Fibroblast of skin of back (primary cell): ENCODE measurements at places on chromosomes 11 and 22.
A peak's percentile ranks its signal among the peaks of the same experiment; 100 is the strongest.

GRCh38 chr11:19405966-19406365 lies 165.2 kb upstream of the E2F8 start:
- no peak for DNase-seq

DNA sequence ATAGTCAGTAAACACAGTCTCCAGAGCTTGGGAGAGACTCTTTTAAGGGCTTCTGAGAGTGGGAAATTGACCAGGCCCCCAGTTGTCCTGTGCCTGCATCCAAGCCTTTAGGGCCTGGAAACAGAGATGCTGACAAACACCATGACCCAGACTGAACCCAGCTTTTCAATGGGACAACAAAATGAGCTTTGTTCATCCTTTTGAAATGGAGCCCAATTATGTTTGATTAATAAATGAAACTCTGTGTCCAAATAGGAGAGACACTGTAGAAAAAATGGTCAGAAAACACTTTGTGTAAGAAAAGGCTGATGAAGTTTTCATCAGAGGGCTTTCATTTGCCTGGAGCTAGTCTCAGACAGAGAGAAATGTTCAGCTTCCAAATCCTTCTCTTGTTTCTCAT lies 146.0 kb downstream of the RRAS2 start:
- no peak for DNase-seq

DNA sequence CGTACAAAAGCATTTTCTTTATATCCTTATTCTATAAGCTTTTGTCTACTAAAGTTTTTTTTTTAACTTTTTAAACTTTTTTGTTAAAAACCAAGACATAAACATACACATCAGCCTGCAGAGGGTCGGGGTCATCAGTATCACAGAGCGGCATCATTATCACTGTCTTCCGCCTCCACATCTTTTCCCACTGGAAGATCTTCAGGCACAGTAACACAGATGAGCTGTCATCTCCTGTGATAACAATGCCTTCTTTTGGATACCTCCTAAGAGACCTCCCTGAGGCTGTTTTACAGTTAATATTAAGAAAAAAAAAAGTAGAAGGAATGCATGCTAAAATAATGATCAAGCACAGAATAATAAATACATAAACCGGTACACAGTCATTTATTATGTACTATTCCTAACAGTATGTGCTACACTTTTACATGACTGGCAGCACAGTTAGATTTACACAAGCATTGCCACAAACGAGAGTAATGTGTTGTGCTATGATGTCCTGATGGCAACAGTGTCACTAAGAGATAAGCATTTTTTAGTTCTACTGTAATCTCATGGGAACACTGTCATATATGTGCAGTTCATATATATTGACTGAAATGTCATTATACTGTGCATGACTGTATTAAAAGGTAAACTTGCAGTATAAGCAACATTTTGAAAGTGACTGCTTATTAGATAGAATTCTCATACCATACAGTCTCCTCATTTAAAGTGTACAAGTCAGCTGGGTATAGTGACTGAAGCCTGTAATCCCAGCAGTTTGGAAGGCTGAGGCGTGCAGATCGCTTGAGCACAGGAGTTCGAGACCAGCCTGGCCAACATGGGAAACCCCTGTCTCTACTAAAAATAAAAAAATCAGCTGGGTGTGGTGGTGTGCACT lies 58.6 kb downstream of the KDM2A start:
- no peak for DNase-seq

GRCh38 chr11:58927393-58928106 lies 11.7 kb upstream of the GLYATL1 start:
- DNase-seq: peak; percentile 18

- DNase-seq: peak; percentile 79
Observed at GRCh38 chr11:45658292-45658991, 7.0 kb downstream of the CHST1 start.

DNA sequence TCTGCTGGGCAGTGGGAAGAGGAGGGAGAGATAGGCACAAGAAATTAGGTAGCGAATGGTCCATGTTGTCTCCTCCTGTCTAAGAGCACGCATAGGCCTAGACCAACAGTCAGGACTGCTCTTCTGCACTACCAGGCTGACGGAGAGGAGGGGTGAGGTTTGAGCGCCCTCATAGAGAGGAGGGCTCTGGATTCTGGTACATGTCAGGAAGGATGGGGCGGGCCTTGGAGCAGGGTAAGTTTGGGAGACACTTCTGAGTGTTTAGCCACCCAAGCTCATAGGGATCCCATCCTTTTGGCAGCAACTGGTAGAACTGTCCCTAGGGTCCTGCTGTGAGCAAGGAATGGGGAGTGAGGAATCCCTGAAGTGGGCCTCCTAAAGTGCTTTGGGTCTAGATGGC lies 60.4 kb downstream of the KCNC1 start:
- DNase-seq: no peak

GRCh38 chr11:95406271-95406670 lies 175.3 kb upstream of the SESN3 start:
- no peak for DNase-seq

DNA sequence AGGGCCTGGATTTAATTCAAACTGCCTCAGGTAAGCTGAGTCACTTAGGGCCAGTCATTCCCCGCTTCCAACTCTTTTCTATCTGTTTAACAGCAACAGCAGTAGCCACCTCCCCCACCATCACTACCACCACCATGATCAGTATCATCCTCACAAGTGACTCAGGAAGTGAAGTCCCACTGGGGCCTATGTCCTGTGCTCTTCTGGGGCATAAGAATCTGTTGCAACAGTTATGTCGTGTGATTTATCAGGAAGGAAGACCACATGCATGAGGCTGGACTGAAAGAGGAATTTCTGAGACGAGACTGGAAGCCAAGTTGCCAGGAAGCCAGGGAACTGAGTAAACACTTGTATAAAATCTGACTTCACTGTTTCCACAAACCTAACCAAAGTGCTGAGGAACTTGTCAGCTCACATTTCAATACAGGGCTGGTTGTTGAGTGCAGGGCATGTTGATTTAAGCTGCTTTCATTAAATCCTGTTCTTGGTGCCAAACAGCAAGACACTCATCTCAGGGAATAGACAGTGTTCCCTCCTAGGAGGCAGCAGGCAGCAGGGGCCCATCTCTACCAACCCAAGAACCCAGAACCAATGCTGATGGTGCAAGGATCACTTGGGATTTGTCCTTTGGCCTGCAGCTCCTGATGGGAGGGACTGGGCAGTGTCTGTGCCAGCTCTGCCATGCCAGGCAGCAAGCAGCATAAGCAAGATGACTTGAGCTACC lies 226.7 kb upstream of the NARS2 start:
- peak; percentile 99 for DNase-seq

DNA sequence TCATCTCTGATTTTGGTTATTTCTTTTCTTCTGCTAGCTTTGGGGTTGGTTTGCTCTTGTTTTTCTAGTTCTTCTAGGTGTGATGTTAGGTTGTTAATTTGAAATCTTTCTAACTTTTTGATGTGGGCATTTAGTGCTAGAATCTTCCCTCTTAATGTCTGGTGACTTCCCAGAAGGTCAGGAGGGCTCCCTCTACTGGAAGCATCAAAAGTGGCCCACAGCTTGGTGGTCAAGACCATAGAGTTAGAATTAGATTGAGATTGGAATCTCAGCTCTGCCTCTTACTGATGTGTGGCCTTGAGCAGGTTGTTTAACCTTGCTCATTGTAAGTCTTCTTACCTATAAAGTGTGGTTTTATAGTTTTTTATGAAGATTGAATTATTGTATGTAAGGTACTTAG lies 99.3 kb downstream of the FDX1 start:
- no peak for DNase-seq

GRCh38 chr22:43945632-43946383 lies 9.4 kb upstream of the SAMM50 start:
- DNase-seq: peak; percentile 61

DNA sequence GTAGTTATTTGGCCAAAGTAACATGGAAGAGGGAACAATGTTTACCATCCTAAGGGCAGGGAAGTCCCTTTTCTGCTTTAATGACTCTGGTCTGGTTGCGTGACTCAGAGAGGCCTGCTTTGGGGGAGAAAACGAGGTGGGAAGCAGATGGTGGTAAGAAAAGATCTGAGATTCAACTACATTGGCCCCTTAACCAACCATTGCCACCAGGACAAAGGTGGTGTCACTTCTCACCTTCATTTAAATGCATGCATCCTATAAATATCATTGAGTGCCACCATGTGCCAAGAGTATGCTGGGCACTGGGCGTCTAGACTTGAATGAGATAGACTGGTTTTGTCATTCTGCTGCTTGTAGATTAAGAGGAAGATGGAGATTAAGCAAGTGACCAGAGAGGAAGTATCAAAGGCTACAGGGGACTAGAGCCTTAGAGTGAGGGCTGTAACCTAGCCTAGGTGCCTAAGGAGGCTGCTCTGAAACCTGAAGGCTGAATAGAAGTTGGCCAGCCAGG lies 3.6 kb upstream of the SORL1 start:
- no peak for DNase-seq

GRCh38 chr11:35600331-35600838 lies 17.9 kb upstream of the FJX1 start:
- DNase-seq: no peak
